ENCODE measurements at places on chromosomes 7 and 10.

GRCh38 chr7:25149836-25150235, 24.8 kb upstream of the CYCS start:
- DNase-seq = no peak

- no peak for DNase-seq
Observed at GRCh38 chr10:26441491-26442214, 3.5 kb downstream of the APBB1IP start.

GRCh38 chr7:127938588-127938987, 92.6 kb downstream of the LRRC4 start:
- no peak for DNase-seq

DNA sequence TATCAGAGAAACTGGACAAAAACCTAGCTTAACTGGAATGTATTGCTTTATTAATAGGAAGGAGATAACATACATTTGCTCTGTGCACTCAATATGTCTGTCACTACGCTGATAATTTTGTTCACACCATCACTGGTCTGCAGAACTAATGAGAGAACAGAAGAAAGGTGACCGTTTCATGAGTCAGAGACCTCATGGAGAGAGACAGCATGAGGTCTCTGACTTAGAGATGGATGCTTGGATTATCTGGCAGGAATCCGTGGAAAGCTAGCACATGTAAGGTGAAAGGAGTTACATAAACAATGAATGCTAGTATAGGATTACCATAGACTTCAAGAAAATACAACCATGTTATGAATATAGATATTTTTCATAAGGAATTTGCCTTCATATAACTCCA, 947.3 kb downstream of the IPMK start:
- DNase-seq = no peak

- no peak for DNase-seq
Observed at GRCh38 chr10:110129490-110129889, 77.9 kb upstream of the MXI1 start.

DNA sequence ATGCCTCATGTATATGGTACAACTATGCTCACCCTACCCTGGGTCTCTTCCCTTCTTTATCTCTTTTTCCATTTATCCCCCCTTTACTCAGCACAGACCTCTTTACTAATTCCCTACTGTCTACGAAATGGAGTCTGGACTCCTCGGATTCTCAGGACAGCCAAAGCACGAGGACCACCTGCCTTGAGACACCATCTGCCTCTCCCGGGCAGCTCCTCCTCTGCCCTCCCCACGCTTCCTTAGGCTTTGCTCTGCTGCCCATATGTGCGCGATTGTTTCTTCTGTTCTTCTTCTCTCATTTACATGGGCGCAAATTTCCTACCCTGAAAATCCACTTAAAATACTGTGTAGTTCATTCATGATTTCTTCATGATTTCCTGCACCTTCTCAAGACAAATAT, 62.7 kb upstream of the STK17A start:
- DNase-seq = no peak

DNA sequence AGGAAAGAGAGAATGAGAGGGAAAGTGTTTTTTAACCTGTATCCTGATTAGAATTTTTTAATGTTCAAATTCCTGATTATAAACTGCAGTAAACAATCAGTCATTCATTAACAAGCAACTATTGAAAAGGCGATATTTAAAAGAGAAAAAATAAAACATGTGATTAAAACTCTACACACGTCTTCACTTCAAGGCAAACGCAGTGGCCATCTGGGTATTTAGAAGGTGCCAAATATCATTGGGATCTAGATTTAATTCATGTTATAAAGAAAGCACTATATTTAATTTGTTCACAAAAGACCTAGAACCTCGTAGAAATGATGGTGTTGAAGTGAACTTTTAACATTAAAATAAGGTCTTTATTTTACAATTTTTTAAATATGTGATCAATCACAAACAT, 189.4 kb upstream of the KLF14 start:
- DNase-seq = no peak

GRCh38 chr7:114273218-114273617, 141.4 kb upstream of the FOXP2 start:
- no peak for DNase-seq
